Foreskin keratinocyte (primary cell): ENCODE measurements at places on chromosomes 1 and 21.

GRCh38 chr1:65198096-65198495 lies 50.1 kb downstream of the AK4 start:
- no peak for DNase-seq

DNA sequence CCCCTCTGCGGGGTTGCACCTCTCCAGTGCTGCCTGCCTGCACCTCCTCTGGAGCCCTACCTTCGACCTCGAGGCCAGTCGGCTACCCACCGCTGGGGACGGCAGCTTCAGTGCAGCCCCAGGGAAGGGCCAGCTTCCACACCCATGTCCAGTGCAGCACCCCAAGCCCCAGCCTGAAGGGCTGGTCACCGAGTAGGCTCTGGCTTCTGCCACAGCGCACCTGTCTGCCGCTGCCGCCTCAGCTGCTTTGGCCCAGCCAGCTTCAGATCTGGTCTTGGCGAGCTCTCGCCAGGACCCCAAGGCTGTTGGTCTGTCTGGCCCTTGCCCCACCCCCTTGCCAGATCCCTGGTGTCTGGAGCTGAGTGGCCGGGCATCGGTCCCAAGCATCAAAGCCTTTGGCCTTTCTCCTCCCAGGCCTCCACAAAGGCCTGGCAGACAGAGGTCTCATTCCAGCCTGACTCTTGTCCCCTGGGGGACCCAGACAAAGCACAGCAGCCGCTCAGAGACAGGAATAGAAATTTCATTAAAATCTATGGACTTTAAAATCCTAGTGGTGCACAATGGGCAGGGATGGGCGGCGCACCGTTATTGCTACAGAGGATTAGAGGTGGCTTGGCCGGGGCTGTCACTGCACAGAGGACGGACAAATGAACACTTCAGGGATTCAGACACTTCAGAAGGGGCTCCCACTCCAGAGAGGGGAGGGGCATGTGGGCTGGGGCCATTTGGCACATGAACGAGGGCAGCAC lies 4.8 kb downstream of the CCDC24 start:
- no peak for DNase-seq

GRCh38 chr1:189434461-189434860 lies 1043.2 kb downstream of the BRINP3 start:
- no peak for DNase-seq

GRCh38 chr21:26846036-26846931 lies 1.1 kb upstream of the ADAMTS1 start:
- DNase-seq: peak; percentile 67

- no peak for DNase-seq
These were observed 132.8 kb downstream of the PTPRC start for GRCh38 chr1:198771563-198772153.

GRCh38 chr21:45506836-45507522 lies 35.3 kb downstream of the SLC19A1 start:
- no peak for DNase-seq

DNA sequence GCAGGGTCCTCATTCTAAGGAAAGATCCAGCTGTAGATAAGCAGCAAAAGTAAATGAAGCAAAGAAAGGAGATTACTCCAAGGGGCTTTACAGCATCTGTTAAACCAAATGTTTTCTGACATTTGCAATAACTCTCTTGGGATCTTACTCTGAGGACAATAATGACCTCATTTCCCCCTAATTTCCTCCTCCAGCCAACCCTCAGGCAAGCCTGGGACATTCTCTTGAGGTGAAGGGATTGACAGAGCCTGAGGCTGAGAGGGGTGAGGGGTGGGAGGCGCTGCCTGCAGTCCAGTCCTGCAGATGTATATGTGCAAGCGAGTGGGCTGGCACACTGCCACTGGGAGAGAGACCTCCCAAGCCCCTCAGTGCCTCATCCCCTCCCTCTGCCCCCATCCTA lies 40.5 kb upstream of the NEK2 start:
- no peak for DNase-seq

- DNase-seq: no peak
These were observed 27.6 kb downstream of the CTNNBIP1 start for GRCh38 chr1:9882296-9882944.

DNA sequence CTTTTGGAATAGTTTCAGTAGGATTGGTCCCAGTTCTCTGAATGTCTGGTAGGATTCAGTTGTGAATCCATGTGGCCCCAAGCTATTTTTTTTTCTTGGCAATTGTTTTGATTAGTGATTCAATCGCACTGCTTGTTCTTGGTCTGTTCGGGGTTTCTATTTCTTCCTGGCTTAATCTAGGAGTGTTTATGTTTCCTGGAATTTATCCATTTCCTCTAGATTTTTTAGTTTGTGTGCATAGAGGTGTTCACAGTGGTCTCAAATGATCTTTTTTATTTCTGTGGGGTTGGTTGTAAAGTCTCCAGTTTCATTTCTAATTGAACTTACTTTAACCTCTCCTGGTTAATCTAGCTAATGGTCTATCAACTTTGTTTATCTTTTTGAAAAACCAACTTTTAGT lies 117.6 kb downstream of the NME7 start:
- no peak for DNase-seq

DNA sequence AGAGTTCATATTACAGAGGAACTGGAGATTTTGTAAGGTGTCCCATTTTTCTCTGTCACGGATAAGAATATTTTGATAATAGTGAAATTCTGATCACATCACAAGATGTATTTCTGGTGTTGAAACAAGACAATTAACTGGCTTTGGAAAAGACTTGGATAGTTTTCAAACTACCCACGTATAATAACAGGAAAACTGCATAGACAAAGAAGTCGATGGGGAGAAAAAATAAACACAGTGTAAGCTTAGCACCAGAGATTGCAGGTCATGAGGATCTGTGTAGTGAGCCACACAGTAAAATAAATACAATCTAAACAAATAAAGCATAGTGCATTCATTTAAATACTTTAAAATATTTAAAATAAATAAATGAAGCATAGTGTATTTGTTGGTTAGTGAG lies 452.3 kb upstream of the ADAMTS5 start:
- DNase-seq: no peak

DNA sequence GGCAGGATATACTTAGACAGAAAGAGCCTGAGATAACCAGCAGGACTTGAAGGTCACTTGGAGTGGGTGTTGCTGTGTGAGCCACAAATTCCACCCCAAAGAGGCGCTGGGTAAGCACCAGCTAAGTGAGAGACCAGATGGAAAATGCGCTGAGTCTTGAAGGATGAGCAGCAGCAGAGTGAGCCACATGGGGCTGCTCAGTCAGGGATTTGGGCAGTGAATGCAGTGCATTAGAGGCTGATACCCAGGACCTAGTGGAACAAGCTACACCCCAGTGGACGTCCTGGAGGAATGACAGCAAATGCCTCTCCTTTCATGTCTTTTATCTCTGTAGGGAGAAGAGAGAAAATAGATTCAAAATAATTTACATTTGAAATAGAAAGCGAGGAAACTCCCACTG lies 11.3 kb downstream of the GRIK1 start:
- DNase-seq: no peak

DNA sequence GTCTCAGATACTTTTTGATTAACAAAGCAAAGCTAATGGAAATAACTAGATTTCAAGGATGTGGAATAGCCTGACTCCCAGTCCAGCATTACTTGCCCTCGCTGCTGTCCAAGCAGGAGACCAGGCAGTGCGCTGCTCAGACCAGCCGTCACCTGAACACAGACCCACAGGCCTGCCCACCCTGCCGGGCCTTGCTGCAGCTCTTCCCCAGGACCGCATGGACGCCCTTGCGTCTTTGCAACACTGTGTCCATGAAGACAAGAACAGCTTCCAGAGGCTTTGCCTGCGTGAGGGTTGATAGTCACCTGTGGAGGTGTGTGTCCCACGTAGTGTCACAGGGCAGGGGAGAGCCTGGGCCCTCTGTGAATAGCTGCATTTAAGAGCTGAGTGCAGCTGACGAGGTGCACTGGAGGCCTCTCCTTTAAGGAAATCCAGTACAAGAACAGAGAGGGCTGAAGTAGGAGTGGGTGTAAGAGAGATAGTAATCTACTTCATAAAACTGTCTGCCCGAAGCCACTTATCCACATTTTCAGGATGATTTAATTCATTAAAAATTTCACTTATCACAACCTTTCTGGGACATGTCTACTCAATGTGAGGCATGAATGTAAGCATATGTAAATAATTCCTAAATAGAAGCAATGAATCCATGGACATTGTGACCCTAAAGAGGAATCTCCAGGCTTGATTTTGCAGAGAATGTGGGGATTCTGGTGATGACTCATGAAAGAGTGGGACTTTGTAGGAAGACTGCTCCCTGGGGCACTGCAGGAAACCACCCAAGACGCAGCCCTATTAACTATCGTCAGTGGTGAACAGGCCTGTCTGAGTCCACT lies 176.2 kb upstream of the RAB4A start:
- peak; percentile 61 for DNase-seq

DNA sequence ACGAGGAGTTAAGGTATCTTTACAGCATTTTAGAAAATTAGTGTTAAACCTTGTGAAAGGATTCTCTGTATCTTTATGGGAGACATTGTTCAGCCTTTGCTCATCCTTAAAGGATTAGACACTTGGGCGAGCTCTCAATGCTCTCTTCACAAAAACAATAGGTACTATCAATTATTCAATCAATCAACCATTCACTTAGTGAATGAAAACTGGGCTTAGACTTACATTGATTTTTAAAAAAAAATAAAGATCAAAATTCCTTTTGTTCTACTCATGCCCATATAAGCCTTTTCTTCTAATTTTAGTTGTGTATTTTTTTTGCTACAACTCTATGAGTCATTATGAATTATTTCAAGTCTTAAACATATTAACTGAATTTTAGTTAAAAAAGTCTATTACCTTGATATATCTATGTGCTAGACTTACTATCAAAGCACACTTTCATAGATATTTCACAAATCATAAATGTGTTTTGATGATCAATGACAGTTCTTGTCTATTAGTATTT lies 181.2 kb downstream of the DPYD start:
- DNase-seq: no peak

- no peak for DNase-seq
These were observed 2.5 kb downstream of the MPZ start for GRCh38 chr1:161307230-161307768.

- no peak for DNase-seq
These were observed 2.1 kb downstream of the B4GALT2 start for GRCh38 chr1:43981135-43981491.

GRCh38 chr1:154496383-154496782 lies 5.6 kb upstream of the TDRD10 start:
- no peak for DNase-seq

GRCh38 chr1:23090056-23090455 lies 70.8 kb downstream of the KDM1A start:
- no peak for DNase-seq
